Osteocyte (in vitro differentiated cells): ENCODE measurements at places on chromosomes 4 and X. TPM values are rescaled to one million over a fixed set of nuclear protein-coding genes. Genes with fewer than 3 reads are reported as not detected.

- no peak for DNase-seq
These were observed 57.0 kb upstream of the PROM1 start for GRCh38 chr4:16140879-16141249.

DNA sequence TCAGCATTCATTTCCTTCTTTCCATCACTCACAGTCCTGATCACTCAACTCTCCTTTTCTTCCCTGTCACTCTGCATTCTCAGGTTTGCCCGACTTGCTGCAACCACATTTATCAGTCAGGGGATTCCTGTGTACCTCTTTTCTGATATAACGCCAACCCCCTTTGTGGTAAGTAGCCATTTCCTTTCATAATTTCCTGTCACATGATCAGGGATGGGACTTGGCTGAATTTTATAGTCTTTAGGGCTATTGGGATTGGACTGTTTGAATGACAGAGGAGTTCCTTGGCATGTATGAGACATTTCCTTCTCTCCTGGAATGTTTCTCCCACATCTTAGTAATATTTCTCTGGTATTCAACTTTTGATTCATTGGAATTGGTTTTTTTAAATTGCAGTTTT is 11.0 kb downstream of the PGM2 start:
- DNase-seq: no peak

GRCh38 chrX:127305013-127305412 is 485.5 kb downstream of the PRR32 start:
- DNase-seq: no peak

The MID2 gene
- 13.0 and 13.1 TPM in 2 replicates for total RNA-seq

GRCh38 chr4:15364183-15364582 is 63.6 kb upstream of the C1QTNF7 start:
- no peak for DNase-seq

- peak; percentile 88 for DNase-seq
These were observed 93.4 kb downstream of the NHSL2 start for GRCh38 chrX:72003811-72004750.

The TIGD4 gene
- 0.18 and 0.19 TPM in 2 replicates for total RNA-seq

The RHOXF1 gene
- total RNA-seq: not detected in 2 replicates

- DNase-seq: no peak
These were observed 49.2 kb upstream of the HDAC8 start for GRCh38 chrX:72621625-72622485.

The MMRN1 gene
- not detected in 2 replicates for total RNA-seq
